Activated T-cell treated with anti-CD3 and anti-CD28 coated beads, Interleukin-2, amount 50 U/mL, for 1 hour (primary cell): ENCODE measurements at places on chromosomes 1 and 21.

GRCh38 chr1:114310695-114311271 lies 157.1 kb upstream of the SYT6 start:
- DNase-seq = no peak

DNA sequence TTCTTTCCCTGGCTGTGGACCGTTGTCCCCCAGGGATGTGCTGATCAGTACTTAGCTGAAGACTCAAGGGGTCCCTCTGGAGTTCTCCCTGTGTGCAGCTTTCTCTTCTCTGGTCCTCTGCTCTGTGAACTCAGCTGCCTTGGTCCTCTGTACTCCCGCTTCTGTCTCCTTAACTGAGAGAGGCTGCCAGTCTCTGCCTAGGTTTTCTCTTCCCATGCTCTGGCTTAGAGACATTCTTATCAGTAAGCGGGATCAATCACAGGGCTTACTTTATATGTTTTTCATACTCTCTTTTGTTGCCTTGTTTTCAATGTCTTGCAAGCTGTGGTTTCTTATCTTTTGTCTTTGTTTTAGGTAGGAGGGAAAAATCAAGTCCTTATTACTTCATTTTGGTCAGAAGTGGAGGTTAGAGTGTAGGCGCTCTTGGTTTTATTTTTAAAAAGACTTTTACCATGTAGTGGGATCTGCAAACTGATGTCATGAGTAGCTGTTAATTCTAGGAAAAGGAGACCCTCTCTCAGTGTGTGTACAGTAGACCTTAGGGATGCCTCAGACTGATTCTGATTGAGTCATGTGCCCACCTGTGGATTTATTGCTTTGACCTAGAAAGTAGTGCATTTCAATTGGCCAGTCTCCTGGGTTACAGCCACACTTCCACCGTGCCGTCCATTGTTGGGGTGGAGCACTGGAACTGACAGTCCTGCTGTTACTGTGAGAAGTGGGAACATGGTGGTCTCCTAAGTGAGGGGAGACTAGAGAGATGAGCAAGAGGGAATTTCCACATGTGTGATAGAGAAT lies 46.6 kb downstream of the TTC3 start:
- no peak for DNase-seq

DNA sequence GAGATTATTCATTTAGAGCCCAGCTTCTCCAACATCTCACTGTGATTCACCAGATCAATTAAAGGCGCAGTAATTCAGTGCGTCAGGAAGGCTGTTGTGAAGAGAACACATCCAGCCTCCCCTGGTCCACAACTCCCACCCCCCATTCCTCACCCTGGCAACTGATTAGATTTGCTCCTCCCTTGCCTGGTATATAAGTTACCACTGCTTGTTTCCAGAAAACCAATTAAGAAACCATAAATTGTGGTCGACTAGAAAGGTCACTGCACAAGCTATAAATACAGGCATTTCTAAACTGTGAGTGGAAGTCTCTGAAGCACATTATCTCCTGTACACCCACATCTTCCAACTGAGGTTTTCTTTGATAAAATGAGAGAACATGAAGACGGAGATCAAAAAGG lies 41.9 kb downstream of the FAM163A start:
- DNase-seq = no peak

DNA sequence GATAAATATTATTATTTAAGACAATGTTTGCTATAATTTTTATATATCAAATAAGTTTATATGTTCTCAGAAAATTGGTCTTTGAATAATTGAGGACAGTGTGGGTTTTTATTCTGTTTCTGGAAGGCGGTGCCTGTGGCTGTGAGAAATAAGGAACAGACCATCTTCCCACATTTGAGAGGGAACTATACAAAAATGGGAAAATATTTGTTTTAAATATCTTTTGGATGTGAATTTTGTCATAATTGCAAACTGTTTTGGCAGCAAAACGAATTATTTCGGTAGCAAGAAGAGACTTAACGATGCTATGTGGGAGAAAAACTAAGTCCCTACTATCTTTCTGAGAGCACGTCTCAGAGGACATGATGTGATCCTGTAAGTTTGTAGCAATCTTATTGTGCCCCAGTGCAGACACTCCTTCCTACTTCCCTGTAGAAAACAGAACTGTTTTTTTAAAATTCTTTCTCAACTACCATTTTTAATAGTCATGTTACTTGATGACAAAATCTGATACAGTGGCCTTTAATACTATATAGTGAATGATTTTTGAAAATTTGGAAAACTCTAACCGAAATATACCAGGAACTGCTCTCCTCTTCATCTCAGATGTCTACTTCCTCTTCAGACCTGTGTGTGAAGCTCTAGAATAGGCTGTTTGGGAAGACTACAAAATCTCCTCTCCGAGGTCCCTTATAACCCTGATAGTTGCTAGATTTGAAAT lies 25.4 kb downstream of the PTPRC start:
- no peak for DNase-seq

DNA sequence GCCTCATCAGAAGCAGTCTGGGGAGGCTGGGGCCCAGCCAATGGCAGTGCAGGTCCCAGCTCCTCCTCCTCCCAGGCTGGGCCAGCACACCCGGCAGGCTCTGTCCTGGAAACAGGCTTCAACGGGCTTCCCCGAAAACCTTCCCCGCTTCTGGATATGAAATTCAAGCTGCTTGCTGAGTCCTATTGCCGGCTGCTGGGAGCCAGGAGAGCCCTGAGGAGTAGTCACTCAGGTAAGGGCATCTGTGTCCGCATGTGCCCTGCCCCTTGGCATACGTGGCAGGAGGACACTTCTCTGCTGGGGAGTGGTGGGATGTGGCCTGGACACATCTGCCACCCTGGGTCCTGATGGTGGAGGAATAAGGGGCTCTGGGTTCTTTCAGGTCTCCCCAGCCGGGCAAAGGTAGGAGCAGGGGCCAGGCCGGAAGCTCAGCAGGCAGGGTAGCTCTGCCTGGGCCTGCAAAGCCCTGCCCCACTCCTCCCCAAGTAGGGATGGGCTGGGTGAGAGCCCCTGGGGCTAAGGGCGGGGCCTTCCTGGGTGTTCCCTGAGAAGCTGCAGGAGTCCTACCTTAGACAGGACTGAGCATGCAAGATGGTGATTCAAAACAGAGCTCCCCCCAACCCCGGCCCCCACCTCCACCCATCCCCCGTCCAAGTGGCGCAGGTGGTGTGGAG lies at the start of gene GJB5:
TSS of gene GJB5 (plus strand) at position 84 of the 674 bp plus-strand sequence. CDS start 2,284 bp downstream, outside the sequence.
- DNase-seq = no peak

GRCh38 chr1:236774926-236775325 lies 20.2 kb upstream of the MTR start:
- DNase-seq = no peak

- no peak for DNase-seq
Observed at GRCh38 chr1:76463278-76463677, 388.7 kb downstream of the ST6GALNAC3 start.

GRCh38 chr1:8659593-8659992 lies 157.8 kb downstream of the RERE start:
- no peak for DNase-seq

- DNase-seq = no peak
Observed at GRCh38 chr1:112460615-112461014, 48.1 kb upstream of the WNT2B start.

DNA sequence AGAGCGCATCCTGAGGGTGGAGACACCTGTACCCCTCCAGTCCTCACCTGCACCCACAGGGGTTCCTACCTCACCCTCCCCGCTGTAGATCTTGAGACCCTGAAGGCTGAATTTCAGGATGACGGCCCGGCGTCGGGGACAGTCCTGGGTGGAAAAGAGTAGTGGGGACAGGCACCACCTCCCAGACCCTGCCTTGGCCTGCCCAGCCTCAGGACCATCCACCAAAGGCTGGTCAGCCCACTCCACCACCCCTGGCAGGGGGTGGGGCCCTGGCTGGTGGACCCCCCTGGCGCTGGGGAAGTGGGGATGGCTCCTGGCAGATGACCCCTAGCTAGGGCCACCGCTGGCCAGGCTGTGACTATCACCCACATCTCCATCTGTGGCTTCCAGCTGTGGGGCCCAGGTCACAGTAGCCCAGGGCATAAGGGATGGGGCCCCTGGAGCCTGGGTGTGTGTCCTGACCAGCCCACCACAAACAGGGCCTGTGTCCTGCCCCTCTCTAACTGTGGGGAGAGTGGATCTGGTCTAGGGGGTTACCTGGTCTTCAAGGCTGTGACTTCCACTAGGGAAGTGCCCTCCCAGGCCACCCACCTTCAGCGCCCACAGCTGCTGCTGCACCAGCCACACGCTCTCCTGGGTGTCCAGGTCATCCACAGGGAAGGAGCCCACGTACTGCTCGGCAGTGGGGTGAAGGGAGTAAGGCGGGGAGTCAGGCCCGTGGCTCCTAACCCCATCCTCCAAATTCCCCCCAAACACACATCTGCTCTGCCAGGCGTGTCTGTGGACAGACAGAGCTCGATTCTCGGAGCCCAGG lies 5.4 kb downstream of the SH2D5 start:
- DNase-seq = no peak

DNA sequence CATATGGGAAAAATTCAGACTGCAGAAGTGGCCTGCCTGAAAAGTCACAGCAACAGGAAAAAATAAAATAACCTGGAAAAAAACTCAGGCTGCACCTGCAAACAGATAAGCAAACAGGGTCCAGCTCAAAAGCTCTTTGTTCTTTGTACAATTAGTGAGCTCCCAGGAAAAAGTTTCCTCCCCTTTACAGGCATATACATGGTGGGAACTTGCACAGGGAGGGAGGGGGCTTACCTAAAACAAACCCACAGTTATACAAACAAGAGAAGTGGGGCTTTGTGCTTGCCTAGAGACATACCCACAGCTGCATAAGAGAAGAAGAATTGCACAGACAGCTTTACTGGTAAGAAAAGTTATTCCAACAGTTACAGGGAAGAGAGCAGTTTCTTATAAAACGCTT lies 31.7 kb upstream of the COG2 start:
- no peak for DNase-seq

DNA sequence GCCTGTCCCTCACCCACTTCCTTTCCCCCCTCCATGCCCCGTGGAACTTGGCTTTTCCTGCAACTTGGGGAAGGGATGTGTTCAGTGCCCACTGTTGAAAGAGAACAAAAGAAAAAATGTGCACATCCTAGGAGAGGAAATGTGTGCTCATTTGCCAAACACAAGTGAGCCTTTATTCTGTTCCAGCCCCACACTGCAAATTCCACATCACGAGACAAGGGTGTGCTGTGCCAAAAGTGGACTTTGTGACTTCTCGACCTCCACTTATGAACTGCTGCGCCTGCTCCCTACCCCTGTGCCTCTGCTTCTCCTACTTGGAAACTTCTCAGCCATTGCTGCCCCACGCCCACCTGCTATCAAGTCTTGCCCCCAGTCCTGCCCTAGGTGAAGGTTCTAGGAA lies 97.0 kb upstream of the GRIK3 start:
- DNase-seq = no peak
